Lung microvascular endothelial cell (primary cell): ENCODE measurements at places on chromosomes 2 and 18. TPM values are rescaled to one million over a fixed set of nuclear protein-coding genes. Genes with fewer than 3 reads are reported as not detected.

DNA sequence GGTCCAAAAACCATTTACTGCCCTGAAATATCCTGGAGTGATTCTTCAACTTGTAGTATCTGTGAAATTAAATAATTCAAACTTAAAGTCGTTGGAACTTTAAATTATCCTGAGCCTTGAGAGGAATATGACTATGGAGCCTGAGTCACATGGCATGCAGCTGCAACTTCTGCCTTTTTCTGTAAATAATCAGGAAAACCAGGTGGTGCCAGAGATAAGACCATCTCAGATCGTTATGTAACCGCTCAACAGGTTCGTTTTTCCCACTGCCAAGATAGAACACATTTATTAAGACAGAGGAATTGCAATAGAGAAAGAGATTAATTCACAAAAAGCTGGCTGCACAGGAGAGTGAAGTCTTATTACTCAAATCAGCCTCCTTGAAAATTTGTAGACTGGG, 876.5 kb downstream of the SUCLG1 start:
- DNase-seq, result no peak

DNA sequence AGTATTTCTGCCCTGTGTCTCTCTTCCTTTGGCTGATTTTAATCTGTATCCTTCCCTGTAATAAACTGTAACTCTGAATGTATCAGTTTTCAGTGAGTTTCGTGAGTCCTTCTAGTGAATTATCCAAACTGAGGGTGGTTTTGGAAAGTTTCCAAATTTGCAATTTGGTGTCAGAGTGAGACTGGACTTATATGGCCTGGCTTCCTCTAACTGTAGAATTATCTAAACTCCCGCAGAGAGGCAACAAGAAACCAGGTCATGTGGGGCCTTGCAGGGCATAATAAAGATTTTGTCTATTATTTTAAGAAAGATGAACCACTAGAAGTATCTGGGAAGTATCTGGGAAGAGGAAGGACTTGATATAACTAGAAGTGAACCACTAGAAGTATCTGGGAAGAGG, 95.3 kb upstream of the RNF152 start:
- DNase-seq, result no peak

POLR1B gene
- 12.0 and 16.3 TPM in 2 replicates for total RNA-seq

DNA sequence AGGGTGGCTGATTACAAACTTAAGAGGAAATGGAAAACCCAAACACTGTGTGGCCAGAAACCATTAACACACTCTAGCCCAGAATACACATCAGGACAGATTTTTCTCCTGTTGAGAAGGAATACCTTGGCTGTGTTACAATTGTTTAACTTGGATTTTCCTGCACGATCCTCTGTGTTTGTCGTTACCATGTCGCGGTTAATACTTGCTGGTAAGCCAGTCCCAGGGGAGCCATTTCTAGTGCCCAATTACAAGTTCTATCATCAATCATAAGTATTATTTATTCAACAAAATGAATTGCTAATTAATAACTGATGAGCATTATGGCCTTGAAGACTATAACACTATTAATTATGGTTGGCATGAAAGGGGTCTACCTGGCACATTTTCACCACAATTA, 146.8 kb downstream of the LNPK start:
- DNase-seq, result no peak

DNA sequence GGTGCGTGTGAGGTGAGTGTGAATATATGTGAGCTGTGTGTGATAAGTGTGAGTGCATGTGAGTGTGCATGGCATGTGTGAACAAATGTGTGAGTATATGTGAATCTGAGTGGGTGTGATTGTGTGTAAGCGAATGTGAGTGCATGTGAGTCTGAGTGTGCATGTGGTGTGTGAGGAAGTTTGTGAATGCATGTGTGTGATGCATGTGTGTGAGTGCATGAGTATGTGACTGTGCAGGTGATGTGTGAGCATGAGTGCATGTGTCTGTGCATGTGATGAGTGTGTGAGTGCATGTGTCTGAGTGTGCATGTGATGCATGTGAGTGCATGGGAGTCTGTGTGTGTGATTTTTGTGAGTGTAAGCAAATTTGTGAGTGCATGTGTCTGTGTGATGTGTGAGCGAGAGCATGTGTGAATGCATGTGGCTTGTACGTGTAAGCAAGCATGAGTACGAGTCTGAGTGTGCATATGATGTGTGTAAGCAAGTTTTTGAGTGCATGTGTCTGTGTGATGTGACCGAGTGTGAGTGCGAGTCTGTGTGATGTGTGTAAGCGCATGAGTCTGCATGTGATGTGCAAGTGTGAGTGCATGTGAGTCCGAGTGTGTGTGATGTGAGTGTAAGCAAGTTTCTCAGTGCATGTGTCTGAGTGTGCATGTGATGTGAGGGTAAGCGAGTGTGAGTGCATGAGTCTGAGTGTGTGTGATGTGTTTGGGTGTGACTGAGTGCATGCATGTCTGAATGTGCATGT, 43.3 kb downstream of the COPS8 start:
- no peak for DNase-seq

GRCh38 chr2:60275958-60276357, 277.5 kb downstream of the BCL11A start:
- no peak for DNase-seq

DNA sequence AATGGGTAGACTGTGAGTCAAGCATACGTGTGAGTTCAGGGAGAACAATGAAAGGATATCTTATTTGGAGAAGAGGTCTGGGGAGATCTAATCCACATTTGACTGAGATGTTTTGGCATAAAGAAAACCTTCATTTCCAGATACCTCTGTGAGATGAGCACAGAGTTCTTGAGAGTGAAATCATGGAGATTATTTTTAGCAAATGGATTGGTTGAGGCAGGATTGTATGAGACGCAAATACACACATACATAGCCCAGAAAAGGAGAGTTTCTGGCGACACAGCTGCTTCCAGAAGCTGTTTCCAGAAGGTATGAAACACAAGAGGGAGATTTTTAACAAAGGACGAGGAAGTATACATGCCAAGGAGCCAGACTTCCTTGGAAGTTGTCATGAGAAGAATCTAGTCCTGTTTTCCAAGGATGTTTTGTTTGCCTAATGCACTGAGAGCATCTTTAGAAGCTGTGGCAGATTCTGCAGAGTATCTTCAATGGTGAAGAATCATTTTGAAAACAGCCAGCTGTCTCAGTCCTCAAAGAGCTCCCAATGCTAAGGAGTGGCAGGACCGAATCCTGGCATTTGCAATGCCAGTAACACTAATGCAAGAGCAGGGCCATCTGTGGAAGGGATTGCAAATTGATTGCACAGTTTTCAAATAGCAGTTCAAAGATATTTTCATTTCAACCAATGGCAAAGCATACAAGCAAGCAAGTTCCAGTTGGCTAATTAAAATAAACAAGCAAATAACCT, 177.2 kb downstream of the SETBP1 start:
- DNase-seq, result no peak
